ENCODE measurements at places on chromosomes 6 and 20. TPM values are rescaled to one million over a fixed set of nuclear protein-coding genes. Genes with fewer than 3 reads are reported as not detected.

RSPH9 gene
- 0.07 TPM for total RNA-seq

SSTR4 gene
- not detected for total RNA-seq

KCNB1 gene
- not detected for total RNA-seq

SLC26A8 gene
- not detected for total RNA-seq

CBFA2T2 gene
- total RNA-seq, result 12.2 TPM
